ENCODE measurements at places on chromosomes 13 and 19.
A peak's percentile ranks its signal among the peaks of the same experiment; 100 is the strongest.

DNA sequence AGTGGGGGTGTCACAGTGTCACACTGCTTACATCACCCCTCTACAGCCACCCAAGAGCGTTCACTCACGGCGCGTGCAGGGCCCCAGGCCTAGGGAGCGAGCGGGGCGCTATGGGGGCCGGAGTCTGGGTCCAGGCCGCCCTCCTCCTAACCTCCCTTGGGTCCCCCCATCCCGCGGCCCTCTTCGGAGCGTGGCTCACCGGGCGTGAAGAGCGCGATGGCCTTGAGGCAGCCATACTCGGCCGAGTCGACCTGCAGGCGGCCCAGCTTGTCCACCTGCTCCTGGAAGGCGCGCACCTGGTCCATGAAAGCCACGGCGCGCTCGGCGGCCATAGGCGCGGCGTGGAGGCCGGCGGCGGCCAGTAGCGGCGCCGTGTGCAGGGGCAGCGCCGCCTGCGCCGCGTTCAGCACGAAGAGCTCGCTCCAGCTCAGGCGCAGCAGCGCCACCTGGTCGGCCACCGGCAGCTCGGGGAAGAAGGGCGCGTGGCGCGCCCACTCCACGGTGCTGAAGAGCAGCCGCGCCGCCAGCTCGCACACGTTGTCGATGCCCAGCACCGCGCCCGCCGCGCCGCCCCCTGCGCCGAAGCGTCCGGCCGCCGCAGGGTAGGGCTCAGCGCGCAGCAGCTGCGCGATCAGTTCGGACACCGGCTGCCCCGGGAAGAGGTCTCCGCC lies 9.4 kb downstream of the OCEL1 start:
- peak; percentile 85 for DNase-seq

GRCh38 chr19:39047073-39047472 lies 14.7 kb upstream of the FBXO27 start:
- DNase-seq = peak; percentile 16

DNA sequence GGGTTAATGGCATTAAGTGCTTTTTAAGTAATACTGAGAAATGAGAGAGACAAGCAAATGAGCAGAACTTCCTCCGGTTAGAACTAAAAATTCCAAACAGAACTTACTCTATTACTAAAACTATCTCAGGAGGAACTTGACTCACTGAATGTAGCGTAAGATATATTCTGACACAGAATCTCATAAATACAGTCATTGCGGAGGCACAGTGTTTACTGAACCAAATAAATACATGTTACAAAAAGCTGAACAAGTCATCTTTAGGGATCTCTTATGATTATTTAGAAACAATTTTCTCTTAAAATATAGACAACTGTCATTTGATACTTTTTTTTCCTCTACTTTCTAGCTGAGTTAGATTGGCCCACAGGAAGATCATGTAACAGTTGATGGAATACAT lies 283.1 kb downstream of the KLF12 start:
- DNase-seq = no peak

- no peak for DNase-seq
These were observed 9.1 kb upstream of the POP4 start for GRCh38 chr19:29596885-29597525.

DNA sequence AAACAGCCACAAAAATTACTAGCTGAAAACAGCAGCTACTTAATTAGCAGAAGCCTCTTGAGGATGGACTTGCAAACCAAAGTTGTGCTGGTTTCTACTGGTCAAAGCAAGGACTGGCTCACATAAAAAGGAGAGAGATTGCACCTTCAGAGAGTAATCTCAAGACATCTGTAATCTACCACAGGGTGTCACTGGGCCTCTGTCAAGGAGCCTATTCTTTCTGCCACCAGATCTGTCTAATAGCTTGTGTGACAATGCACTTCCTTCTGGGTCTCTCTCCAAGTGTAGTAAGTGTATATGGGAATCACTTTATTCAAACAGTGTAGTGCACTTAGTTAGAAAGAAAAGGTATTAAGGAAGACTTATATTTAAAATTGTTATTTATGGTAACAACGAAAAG lies 24.4 kb upstream of the ZNF561 start:
- DNase-seq = no peak

DNA sequence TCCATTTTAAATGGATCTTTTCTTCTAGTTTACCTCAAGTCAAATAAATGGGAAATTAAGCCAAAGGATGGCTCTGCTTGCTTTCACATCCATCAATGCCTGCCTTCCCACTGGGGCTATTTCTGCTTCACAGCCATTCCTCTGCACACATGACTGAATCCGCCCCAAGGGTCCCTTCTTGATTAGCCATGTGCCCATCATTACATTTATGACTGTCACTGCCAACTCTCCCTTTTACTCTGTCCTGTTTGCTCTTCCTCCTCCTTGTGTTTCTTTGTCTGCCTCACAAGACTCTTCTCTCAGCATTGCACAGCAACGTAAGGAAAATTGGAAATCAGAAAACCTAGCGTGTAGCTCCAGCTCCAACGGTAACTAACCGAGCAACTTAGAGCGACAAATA lies 410.2 kb downstream of the TBC1D4 start:
- DNase-seq = no peak

DNA sequence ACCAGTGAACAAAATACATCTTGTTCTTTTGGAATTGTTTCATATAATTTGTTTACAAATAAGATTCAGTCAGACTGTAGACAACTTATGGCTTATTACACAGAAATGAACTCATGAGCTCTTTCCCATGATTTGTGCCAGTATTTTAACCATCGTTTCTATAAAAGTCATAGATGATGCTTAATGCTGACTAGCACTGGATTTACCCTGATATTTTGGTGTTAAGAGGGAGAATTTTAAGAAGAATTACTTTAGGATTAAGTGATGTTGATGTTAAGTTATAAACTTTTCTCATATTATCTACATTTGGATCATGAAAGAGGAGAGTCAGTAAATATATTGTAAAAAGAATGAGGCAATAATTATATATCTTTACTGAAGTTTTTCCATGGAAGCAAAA lies 162.7 kb downstream of the POSTN start:
- no peak for DNase-seq
